Fibroblast of pulmonary artery (primary cell): ENCODE measurements at places on chromosomes 3 and 15.

GRCh38 chr15:88982304-88982945 lies 69.2 kb upstream of the MFGE8 start:
- DNase-seq: peak; percentile 93

DNA sequence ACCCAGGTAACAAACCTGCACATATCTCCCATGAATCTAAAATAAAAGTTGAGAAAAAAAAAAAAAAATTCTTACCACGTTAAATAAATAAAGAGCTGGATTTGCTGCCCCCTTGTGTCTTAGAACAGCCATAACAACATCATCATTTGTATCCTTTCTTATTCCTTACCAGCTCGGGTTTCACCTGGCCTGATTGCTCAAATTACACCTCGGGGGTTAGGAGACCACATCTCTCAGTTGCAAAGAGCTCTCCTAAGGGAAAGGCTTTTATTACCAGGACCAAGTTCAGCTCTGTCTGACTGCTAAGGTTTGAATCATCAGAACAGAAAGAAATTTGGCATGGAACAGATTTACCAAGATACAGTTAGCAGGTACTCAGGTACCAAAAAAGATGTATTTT lies 25.8 kb upstream of the RPL39L start:
- peak; percentile 74 for DNase-seq

- DNase-seq: peak; percentile 94
These were observed 509.1 kb downstream of the SHQ1 start for GRCh38 chr3:72338942-72339669.

DNA sequence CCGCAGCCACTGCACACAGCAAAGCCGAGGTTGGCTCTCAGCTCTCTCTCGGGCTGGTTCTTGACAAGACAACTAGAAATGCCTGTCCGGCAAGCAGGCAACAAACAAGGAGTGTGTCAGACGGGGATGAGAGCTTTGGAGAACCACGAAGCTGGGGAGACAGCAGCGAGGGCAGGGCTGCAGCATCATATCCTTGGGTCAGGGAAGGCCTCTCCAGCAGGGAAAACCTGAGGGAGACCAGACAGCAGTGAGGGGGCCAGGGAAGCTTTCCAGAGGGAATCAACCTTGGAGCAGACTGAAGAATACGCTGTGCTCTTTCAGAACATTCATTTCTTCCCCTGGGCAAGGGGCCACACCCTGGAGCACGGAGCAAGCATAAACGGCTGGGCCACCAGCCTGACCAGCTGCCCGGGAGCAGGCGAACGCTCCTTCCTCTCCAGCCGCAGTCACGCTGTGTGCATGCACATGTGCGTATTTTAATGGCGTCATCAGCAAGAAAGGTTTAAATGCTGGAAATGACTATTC lies 58.7 kb downstream of the CHSY1 start:
- no peak for DNase-seq

DNA sequence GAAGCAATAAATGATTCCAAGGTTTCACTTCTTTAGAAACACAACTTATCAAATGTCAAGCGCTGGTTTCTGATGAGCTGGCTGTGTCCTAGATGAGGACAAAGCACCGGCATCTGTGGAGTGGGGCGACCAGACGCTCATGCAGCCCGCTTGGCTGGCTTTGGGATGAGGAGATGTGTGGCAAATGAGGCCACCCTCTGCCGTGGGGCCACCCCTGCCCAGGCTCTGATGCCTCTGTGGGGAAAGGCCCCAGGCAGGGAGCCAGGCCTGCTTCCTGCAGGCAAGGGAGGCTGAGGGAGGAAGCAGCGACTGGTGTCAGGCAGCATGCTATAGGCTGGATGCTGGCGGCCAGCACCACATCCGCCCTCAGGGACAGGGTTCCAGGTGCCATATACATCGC lies 102.9 kb downstream of the HERC2 start:
- no peak for DNase-seq

GRCh38 chr15:62777671-62778070 lies 264.9 kb upstream of the TPM1 start:
- no peak for DNase-seq

DNA sequence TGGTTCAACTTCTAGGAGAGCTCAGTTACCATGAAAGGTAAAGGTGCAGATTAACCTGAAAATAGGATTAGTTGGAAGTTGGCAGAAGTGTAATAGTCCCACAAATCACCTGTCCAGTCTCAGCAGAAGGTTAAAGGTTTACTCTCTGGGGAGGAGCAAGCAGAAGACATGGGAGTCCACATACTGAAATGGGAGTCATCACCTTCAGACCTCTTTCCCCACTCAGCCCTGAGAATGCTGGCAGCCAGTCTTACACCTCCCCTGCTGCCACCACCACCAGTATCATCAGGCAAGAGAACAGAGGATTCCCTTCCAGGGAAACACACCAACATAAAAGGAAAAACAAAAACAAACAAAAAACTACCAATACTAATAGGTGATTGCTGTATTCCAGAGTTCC lies 13.8 kb upstream of the PLA2G4D start:
- no peak for DNase-seq

GRCh38 chr3:126664591-126665214 lies 9.8 kb upstream of the TXNRD3 start:
- DNase-seq: no peak

GRCh38 chr15:67832897-67833709 lies 6.7 kb downstream of the RNU6-1 start:
- DNase-seq: no peak

DNA sequence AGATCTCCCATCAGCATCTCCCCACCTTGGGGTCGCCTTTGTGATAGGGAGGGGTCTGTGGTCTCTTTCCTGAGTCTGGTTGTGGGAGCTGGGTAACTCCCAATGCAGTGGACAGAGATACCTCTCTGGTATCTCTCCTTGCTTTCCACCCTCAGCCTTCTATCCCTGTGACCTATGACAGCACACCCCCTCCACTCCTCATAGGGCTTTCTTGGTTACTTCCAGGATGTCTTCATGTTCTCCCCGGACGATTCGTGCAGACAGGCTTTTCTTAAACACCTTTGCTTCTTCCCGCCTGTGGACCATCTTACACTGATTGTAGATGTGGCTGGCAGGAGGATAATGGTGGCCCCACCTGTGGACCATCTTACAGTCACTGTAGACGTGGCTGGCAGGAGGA lies 14.2 kb upstream of the NRROS start:
- DNase-seq: no peak

- DNase-seq: no peak
These were observed 90.8 kb upstream of the C3orf80 start for GRCh38 chr3:160134454-160134853.

GRCh38 chr15:29727871-29728270 lies 94.4 kb downstream of the TJP1 start:
- no peak for DNase-seq

- peak; percentile 86 for DNase-seq
These were observed 117.0 kb upstream of the TSPAN3 start for GRCh38 chr15:77187751-77188464.

DNA sequence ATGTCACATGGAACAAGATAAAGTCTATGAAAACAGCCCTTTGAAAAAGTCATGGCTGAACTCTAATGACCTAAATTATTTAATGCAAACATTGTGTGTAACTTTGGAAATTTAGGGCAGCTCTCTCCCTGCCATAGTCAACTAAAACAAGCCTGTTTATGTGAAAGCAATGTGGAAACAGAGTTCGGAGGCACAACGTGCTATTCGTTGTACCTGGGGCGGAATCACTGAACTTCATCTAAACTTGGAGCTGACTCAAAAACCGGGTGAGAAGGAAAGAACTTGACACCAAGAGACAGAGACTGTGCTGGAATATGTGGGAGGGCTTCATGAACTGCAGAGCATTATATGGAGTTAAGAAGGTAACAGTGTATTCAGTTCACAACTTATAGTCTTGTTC lies 764.9 kb upstream of the GOLIM4 start:
- no peak for DNase-seq

DNA sequence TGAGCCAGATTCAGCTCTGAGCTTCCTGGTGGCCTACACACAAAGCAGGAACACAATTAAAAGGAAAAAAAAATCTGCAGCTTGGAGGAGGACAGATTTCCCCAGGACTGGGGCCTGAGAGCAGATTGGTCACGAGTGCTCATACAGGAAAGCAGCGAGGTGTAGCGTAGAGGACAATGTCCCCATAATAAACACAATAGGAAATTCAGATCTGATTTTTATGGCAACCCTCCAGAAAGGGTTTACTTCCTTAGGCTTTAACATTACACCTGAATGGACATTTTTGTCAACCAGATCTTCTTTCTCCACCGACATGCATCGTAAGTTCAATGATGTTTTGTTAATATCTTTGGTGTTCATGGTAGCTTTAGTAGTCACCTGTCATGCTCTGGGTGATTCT lies 23.3 kb downstream of the SLC6A20 start:
- no peak for DNase-seq

- DNase-seq: peak; percentile 54
These were observed 10.7 kb upstream of the SLC15A2 start for GRCh38 chr3:121883507-121883906.

DNA sequence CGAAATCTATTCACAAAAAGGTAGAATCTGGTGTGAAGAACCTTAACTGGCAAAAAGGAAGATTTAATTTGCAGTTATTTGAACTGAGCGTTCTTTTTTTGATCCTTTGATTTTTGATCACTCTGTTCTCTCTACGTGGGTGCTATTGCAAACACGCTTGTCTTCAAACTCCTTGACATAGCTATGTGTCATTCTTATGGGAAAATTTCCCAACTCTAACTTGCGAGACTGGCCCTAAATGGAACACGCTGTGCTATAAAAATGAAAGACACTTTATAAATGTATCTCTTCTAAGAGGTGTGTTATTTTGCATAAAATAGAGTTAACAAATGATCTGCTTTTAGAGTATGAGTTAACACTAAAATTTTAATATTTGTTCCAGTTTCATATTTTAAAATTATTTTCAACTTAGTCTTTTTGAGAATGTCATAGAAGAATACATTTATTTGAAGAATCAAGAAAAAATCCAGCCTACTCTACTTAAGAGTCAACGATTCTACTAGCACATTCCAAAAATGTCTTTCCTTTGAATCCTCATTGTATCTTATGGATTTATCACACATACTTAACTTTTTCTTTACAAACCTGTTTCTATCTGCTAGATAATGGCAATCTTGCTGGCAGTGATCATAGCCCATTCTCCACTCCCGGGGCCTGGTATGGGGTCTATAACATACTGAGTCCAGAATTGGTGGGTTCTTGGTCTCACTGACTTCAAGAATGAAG lies 610.0 kb upstream of the TBL1XR1 start:
- DNase-seq: no peak

- DNase-seq: peak; percentile 58
These were observed 90.7 kb downstream of the SCN11A start for GRCh38 chr3:38960953-38961622.

DNA sequence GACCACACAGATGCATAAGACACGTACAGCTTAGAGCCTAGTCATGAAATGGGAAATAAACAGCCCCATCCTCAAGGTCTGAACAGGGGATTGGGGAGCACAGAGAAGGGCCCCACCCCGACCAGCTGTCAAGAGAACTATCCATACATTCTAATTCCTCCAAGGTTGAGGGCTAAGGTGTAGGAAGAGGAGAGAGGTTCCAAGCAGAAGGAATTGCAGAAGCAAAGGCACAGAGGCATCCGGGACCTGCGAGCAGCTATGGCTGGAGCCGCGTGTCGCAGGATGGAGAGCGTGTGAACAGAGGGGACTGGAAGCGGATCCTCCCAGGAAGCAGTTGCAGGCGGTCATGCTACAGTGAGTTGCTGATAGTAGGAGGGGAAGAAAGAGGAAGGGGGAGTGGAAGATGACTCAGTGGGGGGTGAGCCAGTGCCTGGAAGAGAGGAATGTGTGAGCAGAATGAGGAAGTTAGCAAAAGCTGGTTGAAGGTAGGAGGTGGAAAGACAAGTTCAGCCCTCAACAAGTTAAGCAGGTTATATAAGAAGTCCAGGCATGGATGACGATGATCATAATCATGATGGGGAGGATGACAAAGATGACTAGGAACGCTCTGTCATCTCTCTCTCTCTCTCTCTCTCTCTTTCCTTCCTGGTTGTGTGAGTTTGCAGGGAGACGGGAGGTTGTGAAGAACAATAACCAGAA lies 89.7 kb downstream of the LIPC start:
- DNase-seq: peak; percentile 90

- DNase-seq: peak; percentile 19
These were observed 47.2 kb downstream of the PPARG start for GRCh38 chr3:12336099-12336498.

DNA sequence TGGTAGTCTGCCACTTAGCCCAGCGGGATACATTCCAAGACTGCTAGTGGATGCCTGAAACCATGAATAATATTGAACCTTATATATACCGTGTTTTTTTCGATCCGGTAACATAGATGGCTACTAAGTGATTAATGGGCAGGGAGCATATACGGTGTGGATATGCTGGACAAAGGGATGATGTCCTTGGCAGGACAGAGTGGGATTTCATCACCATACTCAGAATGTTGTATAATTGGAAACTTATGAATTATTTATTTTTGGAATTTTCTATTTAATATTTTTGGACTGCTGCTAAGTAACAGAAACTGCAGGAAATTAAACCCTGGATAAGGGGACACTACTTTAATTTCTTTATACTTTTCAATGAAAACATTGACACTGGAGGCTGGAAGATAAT lies 53.2 kb downstream of the ASTE1 start:
- no peak for DNase-seq

DNA sequence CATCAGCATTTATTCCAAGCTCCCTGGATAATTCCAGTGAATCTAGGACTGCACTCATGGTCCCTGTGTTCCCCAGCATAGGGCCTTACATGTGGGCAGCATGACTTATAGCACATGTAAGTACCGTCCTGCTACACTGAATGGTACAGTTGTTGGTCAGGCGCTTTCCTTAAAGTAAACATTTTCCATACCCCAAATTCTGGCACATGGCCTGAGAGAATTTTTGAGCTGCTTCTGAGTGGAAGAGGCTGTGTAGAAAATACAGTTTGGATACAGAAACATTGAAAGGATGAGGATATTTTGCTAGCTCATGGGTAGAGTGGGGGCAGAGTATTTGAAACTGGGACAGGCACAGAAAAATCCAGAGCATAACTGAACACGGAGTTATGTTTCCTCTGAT lies 27.6 kb downstream of the CORO2B start:
- DNase-seq: no peak

DNA sequence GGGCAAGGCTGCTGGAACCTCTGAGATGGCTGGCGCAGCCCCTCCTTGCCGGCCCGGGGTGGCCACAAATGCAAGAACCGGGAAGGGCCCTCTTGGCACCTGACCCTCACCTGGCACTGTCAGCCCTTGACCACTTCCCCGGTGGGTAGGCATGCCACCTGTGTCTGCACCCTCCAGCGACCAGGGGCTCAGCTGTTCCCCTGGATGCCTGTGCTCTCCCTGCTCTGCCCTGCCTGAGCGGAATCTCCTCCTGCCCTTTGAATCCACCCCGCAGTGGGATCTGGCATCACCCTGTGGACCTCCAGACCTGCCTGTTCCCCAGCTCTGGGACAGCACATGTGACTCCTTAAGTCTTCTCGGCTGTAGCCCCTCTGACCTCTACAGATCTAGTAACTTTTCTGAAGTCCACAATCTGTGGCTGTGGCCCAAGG lies 26.1 kb upstream of the FGD5 start:
- DNase-seq: no peak

GRCh38 chr15:42228036-42228435 lies 19.9 kb upstream of the VPS39 start:
- no peak for DNase-seq

- peak; percentile 44 for DNase-seq
These were observed 69.1 kb downstream of the SSUH2 start for GRCh38 chr3:8575364-8576104.

- DNase-seq: no peak
These were observed 34.5 kb downstream of the CCDC54 start for GRCh38 chr3:107411779-107412178.
